Left ventricle myocardium superior (tissue), 1 donor: ENCODE measurements at places on chromosomes 16 and 17. TPM values are rescaled to one million over a fixed set of nuclear protein-coding genes. Genes with fewer than 3 reads are reported as not detected.

DNA sequence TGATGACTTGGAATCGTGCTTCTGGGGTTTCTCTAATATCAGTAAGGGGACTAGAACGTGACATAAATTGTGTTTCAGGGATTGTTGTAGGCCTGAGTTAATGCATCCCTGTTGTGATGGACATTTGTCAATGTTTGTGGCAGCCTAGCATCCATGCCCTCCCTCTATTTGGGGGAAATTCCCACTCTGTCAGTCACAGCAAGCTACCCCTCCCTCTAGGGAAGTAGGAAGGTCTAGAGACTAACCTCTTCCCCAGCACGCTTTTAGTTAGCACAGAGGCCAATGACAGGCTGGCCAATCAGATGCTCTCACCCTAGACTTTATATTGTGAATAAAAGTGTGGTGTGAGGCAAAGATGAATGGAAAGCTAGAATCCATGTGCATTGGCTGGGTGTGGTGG lies 32.4 kb upstream of the NF1 start:
- no peak for DNase-seq

GRCh38 chr16:81608523-81609209 lies 164.1 kb downstream of the CMIP start:
- DNase-seq = peak; percentile 48

- no peak for DNase-seq
Measured at GRCh38 chr16:57318240-57318970, 33.9 kb upstream of the PLLP start.

GRCh38 chr16:66601471-66601870 lies 3.0 kb upstream of the CMTM3 start:
- DNase-seq = no peak

DNA sequence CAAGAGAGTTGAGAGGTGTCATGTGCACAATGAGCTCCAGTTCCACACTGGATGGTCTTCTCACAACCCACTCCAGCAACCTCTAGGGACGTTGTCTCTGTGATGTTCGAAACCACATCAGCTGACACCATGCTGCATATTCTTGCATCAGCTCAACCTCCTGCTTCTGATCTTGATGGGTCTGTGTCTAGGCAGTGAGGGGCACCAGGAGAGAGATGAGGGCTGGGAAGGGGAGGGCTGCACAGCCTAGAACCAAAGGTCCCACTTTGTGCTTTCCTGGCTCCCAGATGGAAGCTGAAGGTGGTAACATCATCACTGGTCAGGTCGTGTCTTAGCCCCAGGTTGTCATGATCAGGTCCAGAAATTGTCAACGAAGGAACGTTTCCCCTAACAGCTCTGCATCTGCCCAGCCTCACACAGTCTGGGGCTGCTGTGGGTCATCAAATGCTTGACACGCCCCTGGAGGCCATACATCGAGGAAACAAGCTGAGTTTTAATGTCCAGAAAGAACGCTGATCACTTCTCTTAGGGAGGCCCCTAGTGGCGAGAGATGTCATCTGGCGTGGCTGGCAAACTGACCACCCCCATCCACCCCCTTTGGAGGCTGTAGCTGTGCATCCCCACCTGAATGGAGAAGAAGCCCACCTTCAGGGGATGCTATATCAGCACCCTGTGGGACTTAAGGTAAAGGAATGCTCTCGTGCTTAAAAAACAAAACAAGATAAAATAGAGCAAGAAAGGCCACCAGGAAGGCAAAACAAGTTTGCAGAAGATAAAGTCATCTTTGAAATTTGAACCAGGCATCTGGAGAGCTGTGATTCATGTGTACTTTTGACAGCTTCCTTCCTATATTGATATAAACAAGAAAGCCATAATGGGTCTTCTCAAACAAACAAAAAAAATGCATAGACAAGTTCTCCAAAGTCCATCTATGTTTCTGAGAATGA lies 58.3 kb downstream of the WIPI1 start:
- DNase-seq = peak; percentile 66

- no peak for DNase-seq
Measured at GRCh38 chr17:80751070-80751945, 206.7 kb downstream of the RPTOR start.

Gene CD300H
- not detected for total RNA-seq

DNA sequence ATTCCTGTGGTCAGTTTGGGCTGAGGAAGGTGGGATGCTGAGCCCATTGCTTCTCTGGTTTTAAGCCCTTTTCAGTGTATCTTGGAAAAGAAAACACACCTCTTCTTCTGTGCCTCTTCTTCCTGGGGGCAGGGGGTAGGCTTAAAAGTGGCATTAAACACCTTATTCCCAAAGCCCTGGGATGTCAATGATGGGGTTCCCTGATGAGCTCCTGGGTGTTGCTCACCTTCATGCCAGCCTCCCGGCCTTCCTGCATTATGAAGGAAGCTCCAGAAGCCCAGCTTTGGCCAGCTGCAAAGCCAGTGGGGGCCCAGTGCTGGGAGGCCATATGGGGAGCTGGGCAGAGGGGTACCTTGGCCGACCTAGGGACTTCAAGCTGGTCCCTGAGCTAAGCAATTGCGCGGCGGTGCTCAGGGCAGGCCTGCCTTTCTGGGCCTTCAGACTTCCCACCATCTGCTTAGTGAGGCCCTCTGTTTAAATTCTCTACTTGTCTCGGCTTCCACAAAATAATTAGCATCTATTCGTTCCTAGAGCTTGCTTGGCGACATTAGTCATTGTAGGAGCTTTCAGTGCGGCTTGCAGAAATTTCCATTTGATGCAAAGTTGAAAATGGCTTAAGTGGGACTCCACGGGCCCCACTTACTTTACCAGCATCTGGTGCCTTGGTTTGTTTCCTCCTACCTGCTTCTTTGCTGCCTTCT lies 121.7 kb upstream of the NLRP1 start:
- no peak for DNase-seq

GRCh38 chr16:47927330-47927729 lies 228.5 kb downstream of the ABCC12 start:
- no peak for DNase-seq

GRCh38 chr17:82230609-82231311 lies 1.9 kb downstream of the SLC16A3 start:
- DNase-seq = peak; percentile 95

Gene KRT28
- total RNA-seq = not detected

- peak; percentile 68 for DNase-seq
Measured at GRCh38 chr17:47239967-47240651, 13.5 kb upstream of the ITGB3 start.

Gene ZNF19
- 2.0 TPM for total RNA-seq

DNA sequence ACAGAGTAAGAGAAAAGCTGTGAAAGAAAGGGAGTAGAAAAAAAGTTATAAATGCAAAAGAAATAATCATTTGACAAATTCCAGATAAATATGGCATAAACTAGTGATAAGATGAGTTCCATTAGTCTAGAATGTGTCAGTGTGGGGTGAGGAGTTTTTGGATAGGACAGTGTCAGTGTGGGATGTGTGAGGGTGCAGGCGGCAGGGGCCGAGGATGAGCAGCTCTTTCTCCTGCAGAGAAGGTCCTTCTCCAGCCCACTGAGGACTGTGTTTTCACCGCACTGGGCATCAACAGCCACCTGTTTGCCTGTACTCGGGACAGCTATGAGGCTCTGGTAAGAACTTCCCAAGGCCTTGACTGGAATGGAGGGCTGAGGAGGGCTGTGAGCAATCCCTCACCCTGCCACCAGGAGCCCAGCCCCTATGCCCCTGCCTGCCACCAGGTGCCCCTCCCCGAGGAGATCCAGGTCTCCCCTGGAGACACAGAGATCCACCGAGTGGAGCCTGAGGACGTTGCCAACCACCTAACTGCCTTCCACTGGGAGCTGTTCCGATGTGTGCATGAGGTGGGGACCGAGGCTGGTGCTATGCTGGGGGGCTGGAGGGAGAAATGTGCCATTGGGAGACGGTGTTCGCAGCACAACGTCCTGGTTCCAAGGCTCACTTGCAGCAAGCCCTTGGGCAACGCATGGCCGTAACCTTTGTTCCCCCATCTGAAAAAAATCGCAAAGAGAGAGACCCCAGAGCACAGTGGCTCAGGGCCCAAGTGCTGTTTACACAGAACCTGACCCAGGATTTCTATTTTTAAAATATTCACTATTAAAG lies 13.1 kb downstream of the RAPGEFL1 start:
- no peak for DNase-seq

Gene CLUH
- 205 TPM for total RNA-seq

Gene C16orf74
- 1.7 TPM for total RNA-seq

- DNase-seq = no peak
Measured at GRCh38 chr16:75460446-75460845, 4.0 kb downstream of the TMEM170A start.

Gene ANKFY1
- total RNA-seq = 24.4 TPM

GRCh38 chr17:66507103-66507923 lies 204.9 kb downstream of the PRKCA start:
- no peak for DNase-seq

DNA sequence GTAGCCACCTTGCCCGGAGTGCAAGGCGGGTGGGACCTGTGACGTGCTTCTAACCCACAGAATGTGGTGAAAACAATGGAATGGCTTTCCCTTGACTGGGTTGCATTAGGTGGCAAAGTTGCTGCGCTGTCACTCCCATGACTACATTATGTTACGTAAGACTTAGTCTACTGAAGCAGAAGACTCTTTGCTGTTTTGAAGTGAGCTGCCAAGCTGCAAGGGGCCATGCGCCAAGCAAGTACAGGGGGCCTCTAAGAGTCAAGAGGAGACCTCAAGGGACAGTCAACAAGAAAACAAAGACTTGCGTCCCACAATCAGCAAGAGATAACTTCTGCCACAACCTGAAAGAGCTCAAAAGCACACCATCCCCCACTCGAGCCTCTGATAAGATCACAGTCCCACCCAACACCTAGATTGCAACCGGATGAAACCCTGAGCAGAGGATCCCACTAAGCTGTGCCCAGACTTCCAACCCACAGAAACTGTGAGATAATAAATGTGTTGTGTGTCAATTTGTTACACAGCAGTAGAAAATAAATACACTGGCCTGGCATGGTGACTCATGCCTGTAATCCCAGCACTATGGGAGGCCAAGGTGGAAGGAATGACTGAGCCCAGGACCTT lies 16.5 kb downstream of the ANKRD11 start:
- DNase-seq = no peak

DNA sequence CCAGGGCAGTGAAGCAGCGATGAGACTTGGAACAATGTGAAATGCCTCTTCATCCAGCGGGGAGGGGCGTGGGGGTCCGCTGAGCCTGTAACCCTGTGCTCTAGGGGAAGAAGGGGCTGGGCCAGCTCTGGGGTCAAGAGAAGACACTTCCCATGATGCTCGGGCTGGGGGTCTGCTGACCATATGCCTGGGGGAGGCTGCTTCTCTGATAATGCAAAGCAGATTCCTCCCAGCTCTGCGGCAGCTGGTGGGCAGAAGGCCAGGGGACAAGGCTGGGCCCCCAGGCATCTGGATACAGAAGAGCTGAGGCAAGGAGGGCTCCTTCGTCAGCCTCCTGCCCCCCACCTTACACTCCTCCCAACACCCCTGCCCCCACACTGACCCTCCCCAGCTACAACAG lies 24.7 kb downstream of the NGFR start:
- DNase-seq = peak; percentile 65

Gene HOXB9
- not detected for total RNA-seq

- no peak for DNase-seq
Measured at GRCh38 chr16:50099957-50100648, 34.3 kb downstream of the HEATR3 start.

- DNase-seq = peak; percentile 46
Measured at GRCh38 chr17:27293359-27293897, 486 bp upstream of the WSB1 start.

GRCh38 chr17:14061666-14062560 lies 7.4 kb upstream of the COX10 start:
- DNase-seq = no peak

Gene CCL2
- 22.3 TPM for total RNA-seq

Gene TMEM107
- total RNA-seq = 5.2 TPM

Gene TRPV3
- 1.3 TPM for total RNA-seq

GRCh38 chr17:4467287-4467686 lies 31.4 kb upstream of the SPNS2 start:
- no peak for DNase-seq

Gene ADAD2
- not detected for total RNA-seq

DNA sequence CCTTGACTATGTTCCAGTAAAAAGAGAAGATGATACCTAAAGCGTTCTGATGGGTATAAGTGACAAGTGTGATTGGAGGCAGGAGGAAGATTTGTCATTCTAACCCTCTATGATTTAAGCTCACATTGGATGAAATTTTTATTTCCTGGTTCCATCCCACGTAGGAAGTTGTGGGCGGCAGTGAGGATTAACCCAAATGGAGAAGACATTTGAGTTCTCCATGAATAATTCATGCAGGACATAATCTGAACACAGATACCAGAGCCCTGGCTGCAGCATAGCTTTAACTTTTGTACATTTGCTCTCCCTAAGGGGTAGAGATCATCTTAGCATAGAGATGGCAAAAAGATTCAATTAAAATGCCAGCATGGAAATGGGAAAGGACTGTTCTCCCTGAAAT lies 146.3 kb downstream of the SLC39A11 start:
- no peak for DNase-seq

- peak; percentile 84 for DNase-seq
Measured at GRCh38 chr16:72561-73548, at the start of gene RHBDF1. TSS of gene RHBDF1 (minus strand) at chr16:72631. CDS start at chr16:65015, 7,616 bp downstream.

- no peak for DNase-seq
Measured at GRCh38 chr17:49984776-49985175, 10.2 kb downstream of the DLX3 start.

- DNase-seq = no peak
Measured at GRCh38 chr17:74257311-74257710, 16.7 kb upstream of the DNAI2 start.

Gene PKMYT1
- total RNA-seq = 0.55 TPM

- no peak for DNase-seq
Measured at GRCh38 chr17:77111934-77112296, 28.9 kb upstream of the SEC14L1 start.

Gene CA5A
- total RNA-seq = not detected

Gene TBC1D3
- not detected for total RNA-seq

Gene RAB40B
- 21.3 TPM for total RNA-seq

DNA sequence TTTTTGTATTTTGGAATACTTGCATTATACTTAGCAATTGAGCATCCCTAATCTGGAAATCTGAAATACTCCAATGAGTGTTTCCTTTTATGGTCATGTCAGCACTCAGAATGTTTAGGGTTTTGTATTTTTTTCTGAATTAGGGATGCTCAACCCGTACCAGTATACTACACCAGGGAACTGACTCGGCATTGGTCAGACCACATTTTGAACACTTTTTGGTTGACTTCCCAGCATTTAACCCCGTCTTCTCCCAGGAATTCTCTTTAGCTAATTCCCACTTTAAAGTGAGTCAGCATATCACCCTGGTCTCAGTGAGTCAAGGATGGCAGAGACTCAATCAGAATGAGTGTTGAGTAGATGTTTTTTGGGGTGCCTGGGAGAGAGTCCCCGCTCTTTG lies 177.9 kb downstream of the SPECC1 start:
- DNase-seq = no peak

DNA sequence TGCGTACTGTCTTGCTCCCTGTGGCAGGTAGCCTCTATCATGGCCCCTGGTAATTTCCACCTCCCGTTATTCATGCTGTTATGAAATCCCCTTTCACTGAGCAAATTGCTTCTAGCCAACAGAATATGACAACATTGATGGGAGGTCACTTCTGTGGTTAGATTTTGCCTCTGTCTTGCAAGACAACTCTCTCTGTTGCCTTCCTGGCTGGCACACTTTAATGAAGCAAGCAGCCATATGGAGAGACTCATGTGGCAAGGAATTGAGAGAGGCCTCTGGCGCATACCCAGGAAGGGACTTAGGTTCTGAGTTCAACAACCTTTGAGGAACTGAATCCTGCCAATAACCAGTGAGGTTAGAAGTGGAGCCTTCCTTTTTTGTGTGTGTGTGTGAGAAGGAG lies 51.8 kb upstream of the GPRC5B start:
- DNase-seq = no peak
